ENCODE measurements at places on chromosomes 4 and X.

DNA sequence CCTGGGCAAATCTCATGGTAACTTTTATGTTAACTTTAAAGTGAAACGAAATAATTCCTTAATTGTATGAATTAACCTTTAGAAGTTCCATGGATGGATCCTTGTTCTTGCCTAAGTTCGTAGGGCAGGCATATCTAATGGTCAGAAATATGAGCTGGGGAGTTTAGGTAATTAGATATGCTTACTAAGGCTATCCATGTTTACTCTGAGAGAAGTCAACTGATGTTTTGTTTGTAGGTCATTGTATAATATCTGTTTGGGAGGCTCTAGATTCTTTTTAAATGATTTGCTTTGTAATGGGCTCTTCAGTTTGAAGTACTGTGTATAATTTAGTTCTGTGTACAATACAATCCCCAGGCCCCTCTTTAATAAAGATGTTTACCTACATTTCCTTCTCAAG, 117.0 kb downstream of the DCK start:
- no peak for DNase-seq

- DNase-seq: no peak
These were observed 57.2 kb downstream of the ARFIP1 start for GRCh38 chr4:152836936-152837335.

- DNase-seq: no peak
These were observed 178.7 kb upstream of the FAT1 start for GRCh38 chr4:186902361-186902760.

GRCh38 chrX:1610166-1610565, 4.7 kb upstream of the ASMT start:
- no peak for DNase-seq

GRCh38 chrX:23789386-23790154, 6.6 kb downstream of the SAT1 start:
- no peak for DNase-seq

DNA sequence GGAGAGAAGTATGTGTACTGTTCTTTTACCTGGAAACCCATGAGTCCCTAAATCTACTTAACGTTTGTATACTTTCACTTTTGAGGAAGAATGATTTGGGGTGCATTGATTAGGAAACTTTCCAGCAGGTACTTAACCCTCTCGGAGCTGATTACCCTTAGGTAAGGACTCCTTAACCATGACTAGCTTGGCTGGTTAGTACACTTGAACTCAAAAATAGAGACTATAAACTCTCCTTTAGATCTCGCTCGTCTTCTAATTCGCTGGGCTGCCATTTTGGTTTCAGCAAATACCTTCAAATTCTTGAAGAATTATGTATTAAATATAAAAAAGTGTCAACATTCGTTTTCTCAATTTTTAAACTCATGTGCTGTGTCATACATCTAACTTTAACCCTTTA, 2.0 kb downstream of the USP9X start:
- DNase-seq: no peak

- no peak for DNase-seq
These were observed 19.4 kb downstream of the SH3TC1 start for GRCh38 chr4:8218371-8219031.

- no peak for DNase-seq
These were observed 13.7 kb upstream of the ZNF185 start for GRCh38 chrX:152884171-152884570.

Measured in activated T-helper 9 cell treated with anti-CD3 and anti-CD28 coated beads, Interleukin-2, amount 50 U/mL, for 16 hours (primary cell).